Activated CD4-positive, alpha-beta memory T cell treated with anti-CD3 and anti-CD28 coated beads for 36 hours (primary cell): ENCODE measurements at places on chromosomes 2 and 18.
A peak's percentile ranks its signal among the peaks of the same experiment; 100 is the strongest.

GRCh38 chr2:7766088-7766722 is 849.0 kb downstream of the RNF144A start:
- DNase-seq: peak; percentile 46

GRCh38 chr2:54372361-54372760 is 83.8 kb upstream of the SPTBN1 start:
- no peak for DNase-seq

GRCh38 chr18:48197819-48198218 is 211.4 kb downstream of the ZBTB7C start:
- DNase-seq: no peak

GRCh38 chr2:64331114-64331645 is 122.8 kb upstream of the LGALSL start:
- no peak for DNase-seq

GRCh38 chr2:153872311-153873051 is 759 bp downstream of the GALNT13 start:
- no peak for DNase-seq

DNA sequence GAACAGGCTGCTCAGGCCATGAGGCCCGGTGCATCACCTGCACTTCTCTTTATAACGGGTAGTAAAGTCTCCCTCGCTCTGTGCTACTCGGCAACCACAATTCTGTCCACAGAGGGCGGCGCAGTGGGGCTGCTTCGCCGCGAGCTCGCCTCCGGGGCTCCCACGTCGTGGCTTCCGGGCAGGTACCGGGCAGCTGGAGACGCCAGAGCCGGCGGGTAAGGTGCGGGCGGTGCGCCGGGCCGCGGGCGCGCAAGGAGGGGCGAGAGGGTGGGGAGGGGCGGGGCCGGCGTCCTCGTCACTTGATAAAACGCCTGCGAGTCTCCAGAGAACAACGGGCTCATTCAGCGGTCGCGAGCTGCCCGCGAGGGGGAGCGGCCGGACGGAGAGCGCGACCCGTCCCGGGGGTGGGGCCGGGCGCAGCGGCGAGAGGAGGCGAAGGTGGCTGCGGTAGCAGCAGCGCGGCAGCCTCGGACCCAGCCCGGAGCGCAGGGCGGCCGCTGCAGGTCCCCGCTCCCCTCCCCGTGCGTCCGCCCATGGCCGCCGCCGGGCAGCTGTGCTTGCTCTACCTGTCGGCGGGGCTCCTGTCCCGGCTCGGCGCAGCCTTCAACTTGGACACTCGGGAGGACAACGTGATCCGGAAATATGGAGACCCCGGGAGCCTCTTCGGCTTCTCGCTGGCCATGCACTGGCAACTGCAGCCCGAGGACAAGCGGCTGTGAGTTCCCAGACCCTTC is at the start of gene ITGA6:
Gene ITGA6, plus strand, starts transcription at position 331 of the 734 bp plus-strand sequence.
- peak; percentile 86 for DNase-seq

DNA sequence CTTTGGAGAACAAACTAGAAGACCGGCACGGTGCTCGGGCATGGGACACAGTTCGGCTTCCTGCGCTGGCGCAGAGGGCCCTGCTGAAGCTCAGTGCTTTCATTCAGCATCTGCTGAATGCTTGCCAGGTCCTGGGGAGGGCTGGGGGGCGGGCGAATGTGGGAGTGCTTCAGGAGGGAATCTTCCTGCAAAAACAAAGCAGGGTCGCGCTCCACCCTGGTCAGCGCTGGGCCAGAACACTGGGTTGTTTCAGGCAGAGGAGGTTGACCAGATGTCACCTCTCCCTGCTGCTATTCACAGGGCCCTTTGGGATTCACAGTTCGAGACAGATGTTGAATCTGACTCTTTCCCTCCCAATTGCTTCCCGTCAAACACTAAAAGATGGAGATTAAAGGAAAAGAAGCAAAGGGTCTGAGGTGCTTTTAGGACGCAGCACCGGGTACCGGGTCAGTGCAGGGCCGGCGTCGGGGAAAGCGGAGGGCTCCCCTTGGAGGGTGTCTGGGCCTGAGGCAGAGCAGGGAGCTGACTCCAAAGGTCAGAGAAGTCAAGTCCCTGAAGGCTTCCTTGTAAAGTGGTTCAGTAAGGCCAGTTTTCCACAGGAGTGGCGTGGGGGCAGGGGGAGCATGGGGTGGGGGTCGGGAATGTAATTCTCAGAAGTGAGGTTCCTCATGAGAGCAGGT is 82.1 kb upstream of the PXDN start:
- DNase-seq: no peak

GRCh38 chr2:218880102-218880858 is at the start of gene WNT10A:
Gene WNT10A (plus strand): TSS chr2:218880852. CDS start chr2:218880996, 144 bp downstream.
- DNase-seq: peak; percentile 81

DNA sequence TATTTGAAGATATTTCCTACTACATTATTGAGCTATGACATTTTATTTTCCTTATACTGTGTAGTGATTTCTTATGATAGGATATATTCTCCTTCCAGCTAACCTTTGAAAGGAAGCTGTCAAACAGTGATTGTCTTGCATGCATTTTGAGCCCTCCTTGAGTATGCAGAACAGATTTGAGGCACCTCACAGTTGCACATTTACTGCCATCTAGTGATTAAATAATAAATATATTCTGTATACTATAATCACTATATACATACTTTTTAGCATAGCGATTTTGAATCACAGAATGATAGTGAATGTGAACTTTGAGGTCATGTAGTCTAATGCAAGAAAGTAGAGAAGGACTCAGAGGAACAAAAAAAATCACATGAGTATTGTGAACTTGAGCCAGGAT is 268.4 kb upstream of the CDH19 start:
- no peak for DNase-seq

- peak; percentile 22 for DNase-seq
These were observed 899 bp downstream of the SLC1A4 start for GRCh38 chr2:64989982-64990614.

- DNase-seq: no peak
These were observed 132.4 kb upstream of the GPC1 start for GRCh38 chr2:240302933-240303595.

GRCh38 chr2:19261061-19261460 is 97.4 kb downstream of the OSR1 start:
- DNase-seq: no peak

DNA sequence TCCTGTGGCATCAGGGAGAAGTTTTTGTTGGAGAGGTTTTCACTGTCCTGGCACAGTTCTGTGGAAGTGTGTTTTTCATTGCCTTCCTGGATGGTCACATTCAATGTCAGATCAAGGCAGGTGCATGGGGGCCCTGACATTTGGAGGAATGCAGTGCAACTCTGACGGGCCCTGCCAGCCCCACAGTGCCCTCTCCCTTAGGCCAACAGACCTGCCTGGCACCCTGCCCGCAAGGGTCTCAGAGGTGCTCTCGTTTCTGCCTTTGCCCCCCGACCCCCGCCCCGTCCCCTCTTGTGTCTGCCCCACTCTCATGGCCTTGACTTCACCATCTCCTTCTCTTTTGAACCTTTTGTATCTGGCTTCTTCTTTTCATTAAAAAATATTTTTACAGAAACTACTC is 257.2 kb upstream of the HDAC4 start:
- DNase-seq: peak; percentile 2

- DNase-seq: no peak
These were observed 29.5 kb downstream of the KIAA2012 start for GRCh38 chr2:202102425-202103000.

DNA sequence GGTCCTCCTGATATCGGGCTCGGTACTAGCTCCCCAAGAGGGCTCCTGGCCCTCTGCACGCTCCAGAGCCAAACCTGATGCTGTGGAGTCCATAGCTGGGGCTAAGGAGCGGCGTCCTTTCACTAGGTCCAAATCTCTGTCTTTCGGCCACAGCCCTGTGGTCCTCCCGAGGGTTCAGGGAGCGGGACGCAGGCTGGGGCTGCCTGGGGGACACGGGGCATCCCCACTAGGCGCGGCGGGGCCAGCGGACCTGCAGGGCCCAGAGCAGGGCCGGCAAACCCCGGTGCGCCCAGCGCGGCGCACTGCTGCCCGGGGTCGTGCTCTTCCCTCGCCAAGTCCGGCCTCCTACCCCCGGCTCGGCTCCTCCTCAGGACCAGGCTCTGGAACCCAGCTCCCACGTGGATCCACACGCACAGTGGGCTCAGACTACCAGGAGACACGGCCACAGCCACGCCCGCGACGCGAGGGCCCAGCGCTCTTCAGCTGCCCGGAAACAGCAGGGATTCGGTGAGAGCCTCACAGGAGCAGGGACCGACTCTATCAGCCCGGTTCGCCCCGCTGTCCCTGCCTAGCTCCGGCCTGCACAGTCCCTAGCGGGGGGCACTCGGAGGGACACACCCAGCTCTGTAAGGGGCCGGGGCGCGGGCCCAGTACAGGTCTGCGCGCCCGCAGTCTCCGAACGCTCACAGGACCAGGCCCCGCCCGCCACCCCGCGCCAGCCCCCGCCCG is 593 bp downstream of the ZNF514 start:
- peak; percentile 42 for DNase-seq

- DNase-seq: no peak
These were observed 125.9 kb upstream of the NRP2 start for GRCh38 chr2:205556357-205556756.

DNA sequence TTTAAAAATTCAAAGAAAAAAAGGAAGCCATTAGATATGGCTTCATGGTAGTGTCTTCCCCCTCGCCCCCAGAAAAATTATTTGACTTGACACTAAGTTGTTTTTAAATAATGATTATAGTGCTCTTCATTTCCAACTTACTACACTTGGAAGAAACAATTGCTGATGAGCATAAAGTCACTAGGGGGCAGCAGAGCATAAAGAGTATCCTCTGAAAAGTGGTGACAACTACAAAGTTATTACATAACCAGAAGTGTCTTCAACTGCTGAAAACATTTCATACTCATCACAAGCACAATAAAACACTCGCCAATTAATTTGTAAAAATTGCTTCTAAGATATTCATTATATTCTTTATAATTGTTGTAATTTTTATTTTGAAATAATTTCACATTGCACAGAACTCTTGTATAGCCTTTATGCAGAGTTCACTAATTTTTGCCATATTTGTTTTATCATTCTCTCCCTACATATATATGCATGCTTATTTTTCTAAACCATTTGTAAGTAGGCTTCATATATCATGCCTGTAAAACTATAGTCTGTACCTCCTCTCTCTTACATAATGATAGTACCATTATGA is 54.9 kb downstream of the EXOC6B start:
- peak; percentile 38 for DNase-seq

DNA sequence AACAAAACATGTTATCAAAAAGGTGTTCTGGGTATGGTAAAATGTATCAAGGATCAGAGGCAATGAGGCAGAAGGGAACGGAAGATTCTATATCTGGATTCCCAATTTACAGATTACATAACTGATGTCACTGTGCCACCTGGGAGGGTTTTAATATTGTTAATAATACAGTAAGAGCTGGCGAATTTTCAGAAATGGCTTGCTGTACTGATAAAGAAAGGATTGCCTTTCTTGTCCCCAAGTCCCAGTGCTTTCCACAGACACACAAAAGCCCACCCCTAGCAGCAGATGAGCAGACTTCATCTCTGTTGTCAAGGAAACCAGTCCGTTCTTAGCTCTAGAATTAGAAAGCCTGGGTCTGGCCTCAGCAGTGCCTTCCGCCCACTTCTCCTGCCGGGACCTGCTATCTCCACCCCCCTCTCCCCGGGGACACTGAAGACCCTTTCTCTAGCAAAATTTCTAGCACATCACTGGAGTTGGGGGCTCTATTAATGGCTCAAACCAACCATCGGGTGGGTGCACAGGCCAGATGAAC is 34.3 kb downstream of the ADD2 start:
- no peak for DNase-seq

DNA sequence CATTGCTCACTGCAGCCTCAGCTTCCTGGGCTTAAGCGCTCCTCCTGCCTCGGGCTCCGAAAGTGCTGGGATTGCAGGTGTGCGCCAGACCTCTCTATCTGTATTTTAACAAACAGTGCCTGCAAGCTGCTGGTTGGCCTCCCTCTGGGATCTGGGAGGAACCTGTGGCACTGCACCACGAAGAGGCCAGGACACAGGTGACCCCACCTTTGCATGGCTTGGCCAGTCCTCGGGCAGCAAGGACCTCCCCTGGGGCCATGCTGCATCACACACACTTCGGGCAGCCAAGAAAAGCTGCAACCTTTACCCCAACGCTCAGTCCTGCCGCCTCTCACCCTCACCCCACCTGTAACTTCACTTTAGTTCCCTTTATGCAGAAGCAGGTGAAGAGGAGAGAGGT is 70.0 kb downstream of the PXDN start:
- DNase-seq: no peak

DNA sequence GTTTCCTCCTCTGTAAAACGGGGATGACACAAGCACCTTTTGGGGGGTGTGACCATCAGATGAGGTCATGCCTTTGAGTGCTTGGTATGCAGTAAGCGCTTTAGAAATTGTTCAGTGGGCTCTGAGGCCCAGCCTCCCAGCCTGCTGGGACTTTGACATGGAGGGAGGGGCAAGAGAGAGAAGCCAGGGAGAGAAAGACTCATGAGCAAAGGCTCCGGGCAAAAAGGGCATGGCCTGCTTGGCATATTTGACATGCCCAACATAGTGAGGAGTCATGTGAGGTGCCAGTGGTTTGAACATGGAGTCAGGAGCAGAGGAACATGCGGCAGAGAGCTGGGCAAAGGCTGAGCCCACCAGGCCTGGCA is 14.0 kb downstream of the TNS1 start:
- no peak for DNase-seq

DNA sequence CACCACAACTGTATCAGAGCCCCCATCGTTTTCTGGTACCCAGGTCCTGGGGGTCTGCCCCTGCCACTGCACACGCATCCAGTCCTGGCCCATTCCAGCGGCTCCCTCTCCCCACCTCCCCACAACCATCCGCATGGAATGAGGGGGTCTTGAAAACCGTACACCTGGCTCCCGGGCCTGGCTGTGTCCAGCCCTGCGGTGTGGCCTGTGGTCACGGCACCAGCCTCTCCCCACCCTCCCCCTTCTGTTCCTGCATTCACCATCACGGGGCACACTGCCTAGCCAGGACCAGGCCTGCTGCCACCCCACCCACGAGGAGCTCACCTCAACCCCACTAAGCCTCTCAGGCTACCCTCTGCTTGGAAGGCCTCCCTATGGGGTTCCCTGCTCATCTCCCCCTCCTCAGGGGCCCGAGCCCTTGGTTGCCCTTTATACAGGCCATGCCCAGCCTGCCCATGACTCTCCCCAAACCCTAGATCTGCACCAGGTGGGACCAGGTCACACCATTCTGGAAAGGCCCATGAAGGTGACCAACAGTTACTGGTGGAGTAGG is 11.4 kb downstream of the GPR35 start:
- DNase-seq: no peak

- no peak for DNase-seq
These were observed 9.1 kb downstream of the MSTN start for GRCh38 chr2:190053426-190053825.

DNA sequence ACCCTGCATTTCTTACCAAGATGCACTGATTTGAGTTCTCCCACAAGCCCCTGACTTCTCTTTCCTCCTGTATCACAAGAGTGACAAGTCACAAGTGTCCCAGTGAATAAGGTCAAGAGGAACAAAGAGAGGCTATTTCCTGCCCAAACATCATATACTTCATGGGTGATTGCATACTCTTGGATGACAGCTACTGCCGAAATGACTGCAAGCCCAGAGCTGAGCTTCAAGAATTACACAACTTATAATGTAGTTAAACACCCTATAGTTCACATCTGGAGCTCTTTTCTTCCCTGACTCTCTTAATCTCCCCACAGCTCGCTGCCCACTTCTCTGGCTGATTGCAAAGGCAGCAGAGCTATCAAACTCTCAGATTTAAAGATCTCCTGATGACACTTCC is 289.7 kb upstream of the PARD3B start:
- no peak for DNase-seq
